ENCODE measurements at places on chromosomes 6 and 20. TPM values are rescaled to one million over a fixed set of nuclear protein-coding genes. Genes with fewer than 3 reads are reported as not detected.

The FAXC gene
- 5.9 TPM for total RNA-seq

The RHAG gene
- total RNA-seq, result not detected

The RAB5IF gene
- 196 TPM for total RNA-seq

The KIF3B gene
- 26.9 TPM for total RNA-seq

The NFATC2 gene
- total RNA-seq, result 9.3 TPM

The DYNLT2 gene
- total RNA-seq, result 0.44 TPM

The UST gene
- total RNA-seq, result 3.9 TPM

The DNPH1 gene
- total RNA-seq, result 96.3 TPM

The LY6G6F gene
- total RNA-seq, result not detected

The GPR6 gene
- total RNA-seq, result not detected

The UBE2C gene
- 240 TPM for total RNA-seq

The ECT2L gene
- total RNA-seq, result not detected

The FAM162B gene
- total RNA-seq, result not detected

The TNFRSF6B gene
- 0.93 TPM for total RNA-seq

The MACROD2 gene
- 0.43 TPM for total RNA-seq

The KIF6 gene
- 0.30 TPM for total RNA-seq

The RBPJL gene
- not detected for total RNA-seq

The RALGAPA2 gene
- 2.0 TPM for total RNA-seq

The LAMA5 gene
- 260 TPM for total RNA-seq

The CCN2 gene
- 155 TPM for total RNA-seq

The UBD gene
- total RNA-seq, result 1.0 TPM

The EFCAB8 gene
- total RNA-seq, result not detected

The CGAS gene
- total RNA-seq, result 4.0 TPM

The SIRPD gene
- total RNA-seq, result not detected

The DEFB132 gene
- not detected for total RNA-seq

The PBOV1 gene
- total RNA-seq, result not detected

The CLIC5 gene
- not detected for total RNA-seq

The LPIN3 gene
- 14.3 TPM for total RNA-seq

The CRISP2 gene
- not detected for total RNA-seq

The ARFGEF3 gene
- 0.69 TPM for total RNA-seq

The ZCCHC3 gene
- total RNA-seq, result 21.6 TPM

The VNN1 gene
- 0.15 TPM for total RNA-seq

The GFOD1 gene
- 1.5 TPM for total RNA-seq

The SEMG1 gene
- total RNA-seq, result not detected

The MTFR2 gene
- 12.0 TPM for total RNA-seq

The BNIP5 gene
- not detected for total RNA-seq

The FAM209B gene
- 0.22 TPM for total RNA-seq

The CRIP3 gene
- total RNA-seq, result 0.51 TPM

The PLCG1 gene
- 45.7 TPM for total RNA-seq

The NRSN1 gene
- not detected for total RNA-seq

The SLC17A4 gene
- not detected for total RNA-seq

The LEMD2 gene
- total RNA-seq, result 42.1 TPM

The MRPS10 gene
- 36.2 TPM for total RNA-seq

The RGS17 gene
- 7.4 TPM for total RNA-seq

The IRF4 gene
- 0.46 TPM for total RNA-seq

The HRH3 gene
- total RNA-seq, result not detected

The CNBD2 gene
- total RNA-seq, result 5.9 TPM

The PKHD1 gene
- not detected for total RNA-seq

The CASS4 gene
- total RNA-seq, result not detected

The HLA-DRB1 gene
- not detected for total RNA-seq

The AGER gene
- 1.3 TPM for total RNA-seq

The ATAT1 gene
- total RNA-seq, result 4.4 TPM

The C6orf132 gene
- 2.5 TPM for total RNA-seq

The OTOR gene
- not detected for total RNA-seq

The AGPAT4 gene
- total RNA-seq, result 5.5 TPM

The BMP6 gene
- total RNA-seq, result 20.7 TPM

The MAP3K4 gene
- 12.8 TPM for total RNA-seq

The PI16 gene
- total RNA-seq, result not detected

The ASIP gene
- not detected for total RNA-seq

Measured in A549 treated with Mapracorat at 1 μM for 4 hours (cell line).